ENCODE measurements at places on chromosomes 16 and 17. TPM values are rescaled to one million over a fixed set of nuclear protein-coding genes. Genes with fewer than 3 reads are reported as not detected.

Gene GNGT2
- total RNA-seq, result not detected

Gene TBC1D28
- total RNA-seq, result under 0.01 TPM

Gene COL1A1
- total RNA-seq, result 26.1 TPM

Gene TNP2
- total RNA-seq, result not detected

Gene CLEC19A
- total RNA-seq, result under 0.01 TPM

Gene KRTAP16-1
- total RNA-seq, result not detected

Gene HBQ1
- total RNA-seq, result 6.9 TPM

Gene CES5A
- 0.41 TPM for total RNA-seq

Gene CBLN1
- total RNA-seq, result 25.3 TPM

Gene MT1E
- 5.7 TPM for total RNA-seq

- DNase-seq, result no peak
These were observed 632.0 kb upstream of the SOX9 start for GRCh38 chr17:71488851-71489250.

DNA sequence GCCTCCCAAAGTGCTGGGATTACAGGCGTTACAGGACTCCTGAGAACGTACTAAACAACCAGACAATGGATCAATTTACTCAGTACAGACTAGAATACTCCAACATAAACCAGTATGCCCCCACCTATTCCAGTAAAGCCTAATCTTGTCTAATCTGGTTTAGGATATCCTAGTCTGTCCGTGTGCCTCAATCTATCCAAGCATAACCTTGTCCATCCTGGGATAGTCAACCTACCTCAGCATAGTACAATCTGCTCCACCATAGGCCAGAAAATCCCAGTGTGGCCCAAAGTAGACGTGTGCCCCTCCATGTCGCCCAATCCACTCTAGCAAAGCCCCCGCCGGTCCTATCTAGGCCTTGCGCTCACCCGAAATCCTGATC, 625 bp downstream of the DVL2 start:
- no peak for DNase-seq

GRCh38 chr16:67164599-67165061, at the start of gene HSF4:
Gene HSF4, plus strand, starts transcription at chr16:67164745. Its CDS starts 67 bp downstream, at chr16:67164812.
- DNase-seq, result peak; percentile 90

- DNase-seq, result no peak
These were observed 72.6 kb downstream of the VAT1L start for GRCh38 chr16:77860953-77861352.

DNA sequence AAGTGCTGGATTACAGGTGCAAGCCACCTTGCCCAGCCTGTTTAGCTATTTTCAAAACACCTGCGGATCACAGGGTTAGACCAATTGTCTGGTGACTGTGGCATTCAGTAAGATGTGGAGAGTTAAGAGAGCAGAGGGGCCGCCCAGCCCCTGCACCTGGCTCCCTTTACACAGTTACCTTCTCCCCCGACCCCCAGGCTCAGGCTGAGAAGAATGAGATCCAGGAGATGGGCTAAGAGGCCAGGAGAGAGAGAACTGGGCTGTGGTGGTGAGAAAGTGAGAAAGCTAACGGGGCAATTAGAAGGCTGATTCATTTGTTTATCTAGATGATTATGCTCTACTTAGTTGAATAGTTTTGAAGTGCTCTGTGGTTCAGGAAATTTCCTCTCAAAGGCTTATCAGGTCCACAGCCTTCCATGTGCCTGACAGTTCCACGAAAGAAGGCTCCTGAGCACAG, 67.8 kb upstream of the AXIN2 start:
- no peak for DNase-seq

- no peak for DNase-seq
These were observed 104.5 kb downstream of the C16orf78 start for GRCh38 chr16:49478107-49478506.

DNA sequence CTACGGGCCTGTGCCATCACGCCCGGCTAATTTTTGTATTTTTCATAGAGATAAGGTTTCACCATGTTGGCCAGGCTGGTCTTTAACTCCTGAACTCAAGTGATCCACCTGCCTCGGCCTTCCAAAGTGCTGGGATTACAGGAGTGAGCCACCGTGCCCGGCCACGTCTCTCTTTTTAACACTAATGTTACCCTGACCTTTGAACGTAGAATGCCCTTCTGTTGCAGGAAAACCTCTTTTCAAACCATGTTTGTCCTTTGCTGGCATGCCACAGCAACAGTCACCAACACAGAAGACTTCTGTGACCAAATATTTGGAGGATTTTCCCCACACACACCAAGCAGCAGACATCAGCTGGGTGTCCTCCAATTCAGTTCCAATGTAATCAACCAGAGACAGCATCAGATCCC, 7.8 kb upstream of the HSD17B1 start:
- DNase-seq, result no peak

- DNase-seq, result no peak
These were observed 18.2 kb downstream of the ZNF213 start for GRCh38 chr16:3152991-3153368.

- DNase-seq, result no peak
These were observed 63.4 kb upstream of the GSG1L start for GRCh38 chr16:28126684-28127620.

- no peak for DNase-seq
These were observed 3.7 kb downstream of the CETP start for GRCh38 chr16:56965149-56966092.

GRCh38 chr17:36131421-36131820, 27.8 kb downstream of the CCL4 start:
- DNase-seq, result no peak

- DNase-seq, result no peak
These were observed 72.4 kb upstream of the AMZ2 start for GRCh38 chr17:68175416-68175815.

DNA sequence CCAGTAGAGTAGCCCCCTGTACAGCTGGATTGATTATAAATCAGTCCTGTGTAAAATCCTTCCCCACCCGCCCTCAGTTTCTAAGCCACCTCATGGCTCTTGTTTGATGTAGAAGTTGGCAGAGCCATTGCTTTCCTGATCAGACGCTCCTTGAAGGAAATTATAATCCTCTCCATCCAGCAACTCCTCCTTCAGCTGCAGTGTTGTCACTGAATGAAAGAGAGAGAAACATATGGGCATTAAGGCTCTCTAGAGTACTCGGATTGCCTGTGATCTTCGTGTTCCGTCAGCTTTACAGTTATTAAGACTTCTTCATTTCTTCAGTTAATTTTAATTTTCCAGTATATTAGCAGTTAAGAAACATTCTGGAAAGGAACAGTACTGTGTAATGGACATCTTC, 14.3 kb downstream of the NME2 start:
- no peak for DNase-seq

DNA sequence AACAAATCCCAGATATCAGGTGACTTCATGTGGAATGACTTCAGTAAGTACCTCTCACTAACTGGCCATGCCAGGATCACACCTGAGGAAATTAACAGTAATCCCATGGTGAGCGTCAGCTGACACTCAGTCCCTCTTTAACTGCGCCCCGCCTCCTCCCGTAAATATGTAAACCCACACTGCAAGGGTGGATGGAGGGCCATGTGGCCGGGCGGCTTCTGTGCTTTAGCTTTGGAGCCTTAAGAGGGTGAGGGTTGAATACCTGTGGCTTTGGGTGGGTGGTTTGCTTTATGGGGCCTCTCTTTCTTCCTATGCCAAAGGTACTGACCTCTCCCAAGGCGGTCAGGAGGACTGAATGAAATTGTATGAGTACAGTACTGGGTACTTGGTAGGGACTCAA, 141.7 kb downstream of the MRM1 start:
- DNase-seq, result no peak

GRCh38 chr17:72422505-72423285, 301.9 kb downstream of the SOX9 start:
- no peak for DNase-seq

GRCh38 chr17:29560316-29560715, 6.5 kb downstream of the ABHD15 start:
- no peak for DNase-seq

DNA sequence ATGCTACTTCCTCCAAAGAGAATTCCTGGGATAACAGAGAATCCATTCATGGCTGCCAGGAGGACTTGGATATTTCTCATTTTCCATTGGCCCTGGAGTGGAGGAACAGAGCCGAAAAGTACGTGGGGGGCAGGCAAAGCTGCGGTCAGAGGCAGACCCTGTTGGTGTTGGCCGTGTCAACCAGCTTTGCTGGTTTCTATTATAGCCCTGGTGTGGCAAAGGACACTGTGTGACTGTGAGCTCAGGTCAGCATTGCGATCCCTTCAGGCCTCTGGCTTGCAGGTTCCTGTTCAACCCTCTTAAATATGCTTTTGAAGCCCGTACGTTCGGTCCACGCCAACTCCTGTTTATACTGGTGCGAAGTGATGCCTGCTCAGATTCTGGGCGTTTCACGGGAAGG, 596.2 kb downstream of the MAF start:
- DNase-seq, result no peak

GRCh38 chr16:85083051-85083639, 29.1 kb downstream of the CIBAR2 start:
- no peak for DNase-seq

DNA sequence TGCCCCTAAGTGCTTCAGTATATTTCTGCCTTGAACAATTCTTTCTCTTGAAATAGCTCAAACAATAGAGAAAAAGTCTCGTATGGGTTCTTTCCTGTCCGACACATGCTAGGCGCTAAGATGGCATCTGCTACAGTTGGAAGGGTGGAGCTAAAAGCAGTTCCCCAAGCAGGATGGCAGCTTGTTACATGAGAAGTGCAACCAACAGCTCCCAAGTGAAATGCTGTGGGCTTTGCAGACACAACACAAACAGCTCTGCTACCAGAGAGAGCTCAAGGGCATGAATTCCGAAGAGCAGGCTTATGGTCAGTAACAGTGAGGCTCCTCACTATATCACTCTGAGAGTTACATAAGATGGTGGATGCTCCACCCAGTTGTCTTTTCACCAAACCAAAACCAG, 83.8 kb downstream of the VPS53 start:
- no peak for DNase-seq

- no peak for DNase-seq
These were observed 31.3 kb upstream of the TEKT1 start for GRCh38 chr17:6862825-6863224.

DNA sequence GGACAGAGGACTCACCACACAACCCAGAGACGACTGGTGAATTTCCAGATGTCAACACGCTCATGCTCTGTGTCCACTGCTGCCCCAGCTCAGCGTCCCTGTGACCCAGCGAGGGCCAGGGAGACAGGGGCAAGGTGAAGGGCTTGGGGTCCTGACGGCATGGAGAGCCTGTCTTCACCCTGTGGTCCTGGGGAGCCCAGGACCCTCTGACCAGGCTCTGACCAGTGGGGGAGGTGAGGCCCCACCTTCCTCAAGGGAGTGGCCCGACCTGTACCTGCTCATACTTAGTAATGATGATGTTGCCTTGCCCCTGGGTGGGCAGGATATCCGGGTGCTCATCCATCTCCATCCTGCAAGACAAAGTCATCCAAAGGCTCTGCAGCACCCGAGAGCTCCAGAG, 39.8 kb downstream of the TNFRSF13B start:
- DNase-seq, result no peak

GRCh38 chr16:67326472-67327309, at the start of the genes KCTD19 and LRRC36:
Gene KCTD19, minus strand, starts transcription at chr16:67326741. Its CDS starts 34 bp downstream, at chr16:67326707.
Gene LRRC36, plus strand, starts transcription at chr16:67326815. Its CDS starts 48 bp downstream, at chr16:67326863.
- DNase-seq, result peak; percentile 60

- DNase-seq, result no peak
These were observed 157.2 kb upstream of the CACNG3 start for GRCh38 chr16:24098896-24099295.

DNA sequence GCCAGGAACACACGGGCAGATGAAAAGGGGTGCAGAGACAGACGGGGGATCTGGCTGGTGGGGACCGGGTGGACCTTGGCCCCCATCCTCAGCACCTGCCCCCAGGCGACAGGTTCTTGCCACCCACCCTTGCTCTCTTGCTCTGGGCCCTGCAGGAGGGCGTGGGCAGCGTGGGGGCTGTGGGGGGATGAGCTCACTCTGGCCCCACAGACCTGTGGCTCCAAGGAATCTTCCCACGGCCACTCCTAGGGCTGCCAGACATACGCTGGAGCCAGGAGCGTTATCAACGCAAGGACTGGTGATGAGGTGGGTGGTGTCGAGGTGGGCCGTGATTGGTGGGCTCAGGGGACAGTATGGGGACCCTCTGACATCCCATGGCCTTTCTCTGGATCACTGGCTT, 6.3 kb downstream of the CTRB1 start:
- no peak for DNase-seq

DNA sequence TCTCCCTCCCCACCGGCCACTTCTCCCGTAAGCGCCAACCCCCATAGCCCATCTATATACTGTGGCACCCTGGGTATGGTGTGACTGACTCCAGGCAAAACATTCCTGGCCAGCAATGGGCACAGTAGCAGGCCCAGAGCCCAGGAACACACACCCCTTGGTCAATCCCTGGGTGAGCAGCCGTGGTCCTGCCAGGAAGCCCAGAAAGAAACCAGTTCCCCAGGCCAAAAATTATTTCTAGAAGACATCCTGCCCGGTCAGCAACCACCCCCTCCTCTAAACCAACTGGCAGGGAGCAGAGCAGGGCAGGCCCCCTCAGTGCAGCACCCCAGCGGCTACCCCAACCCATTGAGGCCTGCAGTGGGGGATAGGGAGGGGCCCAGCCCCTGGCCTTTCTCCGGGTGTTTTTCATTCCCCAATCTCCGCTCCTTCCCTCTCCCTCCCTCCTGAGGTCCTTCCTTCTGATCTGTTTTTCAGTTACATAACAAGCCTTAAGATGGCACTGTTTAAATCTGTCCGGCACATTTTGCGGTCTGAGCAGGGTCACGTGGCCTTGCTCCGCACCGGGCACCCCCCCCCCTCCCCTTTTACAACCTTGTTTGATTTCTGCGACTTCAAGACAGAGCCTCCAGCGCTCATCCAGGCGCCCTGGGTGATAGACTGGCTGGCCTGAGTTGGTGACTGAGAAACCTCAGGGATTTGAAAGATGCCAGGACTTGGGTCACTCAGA, 2.0 kb downstream of the NPTX1 start:
- peak; percentile 68 for DNase-seq

GRCh38 chr16:84109598-84110335, 7.0 kb downstream of the MBTPS1 start:
- no peak for DNase-seq
